ENCODE measurements at places on chromosomes 3 and 15.

GRCh38 chr15:41780266-41780665, 6.0 kb downstream of the MAPKBP1 start:
- no peak for DNase-seq

DNA sequence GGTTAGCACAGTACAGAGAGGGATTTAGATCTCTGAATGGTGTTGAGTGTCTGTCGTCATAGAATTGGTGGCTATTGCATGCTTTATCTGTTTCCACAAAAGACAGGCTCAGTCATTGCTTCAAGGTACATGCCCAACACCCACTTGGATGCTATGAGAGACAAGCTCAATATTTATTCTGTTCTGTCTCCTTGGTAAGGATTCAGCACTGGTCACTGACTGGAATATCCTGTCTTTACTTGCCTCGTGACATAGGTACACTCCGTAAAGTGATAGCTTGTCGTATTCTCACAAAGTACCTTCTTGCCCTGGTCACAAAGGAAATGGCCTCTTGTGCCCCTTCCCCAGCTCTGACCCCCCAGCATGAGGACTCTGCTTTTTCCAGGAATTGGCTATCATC, 72.8 kb upstream of the CTNNB1 start:
- no peak for DNase-seq

DNA sequence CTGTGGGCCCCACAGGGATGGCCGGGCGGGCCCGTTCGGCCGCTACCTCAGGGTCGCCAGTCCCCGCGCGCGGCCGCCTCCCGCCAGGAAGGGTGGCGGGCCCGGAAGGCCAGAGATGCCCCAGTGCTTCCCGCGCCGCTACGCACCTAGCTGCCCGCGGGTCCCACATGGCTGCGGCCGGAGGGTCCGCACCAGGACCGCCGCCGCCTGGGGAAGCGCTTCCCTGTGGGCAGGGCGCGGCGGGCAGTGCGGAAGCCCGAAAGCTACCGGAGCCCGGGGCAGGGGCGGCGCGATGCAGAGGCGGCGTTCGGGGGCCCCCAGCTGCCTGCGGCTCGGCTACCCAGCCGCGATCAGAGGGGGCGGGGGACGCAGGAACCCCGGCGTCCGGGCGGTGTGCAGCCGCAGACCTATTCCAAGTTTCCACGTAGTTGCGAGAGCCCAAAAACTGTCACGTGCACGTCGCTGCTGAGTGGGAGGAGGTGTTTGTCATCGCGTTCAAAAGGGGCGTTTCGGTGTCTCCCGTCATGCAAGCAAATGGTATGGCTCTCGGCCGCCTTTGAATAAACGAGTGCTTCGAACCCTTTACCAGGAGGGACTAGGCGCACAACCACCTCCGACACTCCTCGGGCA, at the start of gene TRANK1:
TRANK1 (minus strand) TSS at position 414 of the 630 bp plus-strand sequence; CDS start at position 169, 245 bp downstream.
- DNase-seq = no peak

DNA sequence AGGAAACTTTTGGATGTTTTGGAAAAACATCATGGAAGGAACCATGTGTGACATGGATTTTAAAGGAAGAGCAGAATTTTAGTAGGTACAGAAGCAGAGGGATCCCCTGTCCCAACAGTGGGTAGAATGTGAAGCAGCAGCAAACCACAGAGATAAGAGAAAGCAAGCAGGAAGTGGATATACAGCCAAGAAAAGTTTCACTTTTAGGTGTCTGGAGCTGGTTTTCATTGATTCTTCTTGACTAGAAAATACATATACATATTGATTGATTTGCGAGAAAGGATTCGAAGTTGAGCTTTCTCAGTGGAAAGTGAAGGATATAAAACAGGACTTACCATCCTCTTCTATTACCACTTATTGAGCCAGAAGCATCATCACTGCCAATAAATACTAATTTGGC, 133.5 kb downstream of the KCNMB2 start:
- DNase-seq = no peak

- no peak for DNase-seq
Measured at GRCh38 chr3:16658925-16659793, 53.9 kb upstream of the DAZL start.

- no peak for DNase-seq
Measured at GRCh38 chr3:23913873-23914743, 2.7 kb downstream of the NKIRAS1 start.

DNA sequence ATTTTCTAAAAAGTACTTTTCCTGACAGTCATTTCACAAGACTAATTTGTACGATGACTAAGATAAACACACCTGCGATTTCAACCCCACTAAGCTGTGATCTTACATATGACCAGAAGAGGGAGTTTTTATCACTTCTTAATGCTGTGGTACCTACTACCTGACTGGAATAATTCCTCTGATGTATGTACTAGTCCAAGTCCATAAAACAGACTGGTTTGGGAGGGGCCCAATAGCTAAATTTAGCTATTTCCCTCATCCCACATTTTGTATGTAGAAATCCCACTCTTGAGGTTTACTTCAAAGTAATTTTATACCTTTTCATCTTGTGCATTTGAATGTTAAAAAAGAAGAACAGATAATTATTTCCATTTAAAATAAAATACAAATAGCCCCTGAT, 49.7 kb upstream of the SCAANT1 start:
- DNase-seq = no peak

GRCh38 chr15:77889009-77889806, 188.3 kb downstream of the TBC1D2B start:
- DNase-seq = no peak

DNA sequence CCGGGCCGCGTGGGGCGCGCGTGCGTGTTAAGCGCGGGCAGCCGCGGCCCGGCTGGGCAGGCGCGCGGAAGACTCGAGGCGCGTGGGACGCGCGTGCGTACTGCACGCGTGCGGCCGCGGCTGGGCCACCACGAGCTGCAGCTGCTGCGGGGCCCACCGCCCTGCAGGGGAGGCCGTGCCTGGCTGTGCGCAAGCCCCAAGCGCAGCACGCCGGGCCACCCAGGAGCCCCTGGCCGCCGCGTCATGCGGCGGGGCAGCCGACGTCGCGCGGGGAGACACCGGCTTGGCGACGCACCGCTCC, 590 bp upstream of the TRIM71 start:
- DNase-seq = no peak

DNA sequence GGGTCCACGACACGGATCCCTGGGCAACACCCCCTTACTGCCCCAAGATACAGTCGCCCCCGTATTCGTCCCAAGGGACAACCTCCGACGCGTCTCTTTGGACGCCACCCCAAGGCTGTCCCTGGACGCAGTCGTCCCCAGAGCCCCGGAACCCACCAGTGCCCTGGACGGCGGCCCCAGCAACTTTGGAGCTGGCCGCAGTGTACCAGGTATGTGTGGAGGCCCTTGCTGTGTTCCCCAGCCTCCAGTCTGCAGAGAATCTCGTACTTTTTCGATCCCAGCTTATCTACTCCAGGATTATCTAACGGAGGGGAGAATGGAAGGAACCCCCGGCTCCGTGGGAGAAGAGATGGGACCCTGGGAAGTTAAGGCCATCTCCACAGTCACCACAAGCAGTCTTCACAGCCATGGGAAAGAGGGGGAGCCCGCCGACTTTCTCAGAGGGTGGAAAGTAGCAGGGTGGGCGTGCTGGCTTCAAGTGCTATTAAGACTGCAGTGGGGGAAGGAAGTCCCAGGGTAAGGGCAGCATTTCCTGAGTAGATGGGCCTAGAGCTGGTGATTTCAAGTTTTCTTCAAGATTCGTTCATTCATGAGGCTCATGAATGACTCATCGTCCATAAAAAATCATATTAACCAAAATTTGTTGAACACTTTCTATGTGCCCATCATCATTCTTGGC, 1.1 kb downstream of the MESP2 start:
- no peak for DNase-seq

GRCh38 chr3:132154619-132155018, 119.8 kb upstream of the CPNE4 start:
- no peak for DNase-seq

DNA sequence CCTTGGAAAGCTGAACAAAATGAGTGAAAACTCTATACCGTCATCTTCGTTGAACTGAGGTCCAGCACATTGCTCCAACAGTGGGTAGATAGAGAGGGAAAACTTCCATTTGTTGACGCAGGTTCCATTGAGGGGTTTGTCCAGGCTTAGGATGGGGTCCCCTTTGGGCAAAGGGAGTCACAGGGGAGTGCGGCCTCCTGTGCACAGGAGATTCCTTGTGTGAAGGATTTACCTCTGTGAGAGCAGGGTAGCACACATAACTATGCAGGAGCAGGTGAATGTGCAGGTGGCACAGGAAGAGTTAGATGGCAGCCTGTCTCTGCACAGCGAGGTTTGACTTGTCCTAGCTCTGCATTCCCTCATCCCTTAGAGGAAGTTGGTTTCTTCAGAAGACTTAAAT, 139.3 kb downstream of the SNRPN start:
- no peak for DNase-seq

DNA sequence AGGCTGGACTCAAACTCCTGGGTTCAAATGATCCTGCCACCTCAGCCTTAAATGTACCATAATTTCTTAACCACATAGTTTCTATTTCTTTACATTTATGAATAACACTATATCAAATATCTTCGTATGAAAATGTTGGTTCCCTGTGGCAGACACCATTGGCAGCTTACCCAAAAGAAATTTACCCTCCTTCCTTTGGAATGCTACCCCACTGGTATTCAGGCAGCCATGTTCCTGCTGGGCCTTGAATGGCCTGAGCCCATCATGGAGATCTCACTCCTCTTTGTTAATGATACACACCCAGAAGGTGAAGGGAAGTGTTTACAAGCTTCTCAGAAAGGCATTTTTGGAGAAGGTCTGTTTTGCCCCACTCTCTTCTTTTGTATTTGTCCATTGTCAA, 94.3 kb upstream of the RNF7 start:
- DNase-seq = no peak

DNA sequence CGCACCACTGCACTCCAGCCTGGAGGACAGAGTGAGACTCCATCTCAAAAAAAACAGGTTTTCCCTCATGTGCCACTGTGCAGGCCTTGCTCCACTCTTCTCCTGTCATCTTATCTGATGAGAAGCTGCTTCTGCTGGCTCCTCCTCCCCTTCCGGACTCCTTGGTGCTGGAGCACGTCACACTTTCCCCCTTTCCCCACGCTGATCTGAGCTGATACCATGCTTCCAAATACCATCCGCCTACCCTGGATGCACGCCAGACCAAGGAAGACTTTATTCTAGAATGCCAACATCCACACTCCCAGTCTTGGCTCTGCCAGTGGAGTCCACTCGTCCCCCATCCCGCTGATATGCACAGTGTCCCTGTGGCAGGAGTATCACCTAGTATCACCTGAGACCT, 31.3 kb downstream of the HOMER2 start:
- DNase-seq = no peak

- DNase-seq = no peak
Measured at GRCh38 chr15:73284090-73284716, 84.6 kb downstream of the HCN4 start.

DNA sequence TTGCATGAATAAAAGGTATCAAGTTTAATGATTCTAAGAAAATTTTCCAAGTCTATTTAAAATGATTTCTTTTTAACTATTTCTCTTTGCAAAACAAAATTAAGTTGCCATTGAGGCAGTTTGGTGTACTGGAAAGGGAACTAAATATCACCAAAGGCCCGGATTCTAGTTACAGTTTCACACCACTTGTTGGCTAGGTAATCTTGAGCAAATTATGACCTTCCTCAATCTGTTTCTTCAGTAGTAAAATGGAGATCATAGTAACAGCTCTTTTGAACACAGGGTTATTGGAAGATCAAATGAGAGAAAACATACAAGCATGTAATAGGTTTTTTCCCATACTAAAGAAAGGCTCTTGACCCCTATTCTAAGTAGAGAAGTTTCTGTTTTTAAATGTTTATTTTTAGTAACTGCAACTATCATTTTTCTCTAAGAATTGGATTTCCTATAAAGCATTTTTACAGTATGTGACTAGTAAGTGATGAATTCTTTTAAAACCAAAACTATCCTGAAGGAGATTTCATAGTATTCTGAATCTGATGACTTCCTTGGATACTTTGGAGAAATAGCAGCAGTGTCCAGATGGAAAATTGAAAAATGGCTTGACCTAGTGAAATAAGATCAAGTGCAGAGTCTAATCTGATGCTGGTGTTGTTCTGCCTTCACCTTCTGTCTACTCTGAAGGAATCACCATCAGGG, 15.7 kb downstream of the SCAANT1 start:
- DNase-seq = no peak

DNA sequence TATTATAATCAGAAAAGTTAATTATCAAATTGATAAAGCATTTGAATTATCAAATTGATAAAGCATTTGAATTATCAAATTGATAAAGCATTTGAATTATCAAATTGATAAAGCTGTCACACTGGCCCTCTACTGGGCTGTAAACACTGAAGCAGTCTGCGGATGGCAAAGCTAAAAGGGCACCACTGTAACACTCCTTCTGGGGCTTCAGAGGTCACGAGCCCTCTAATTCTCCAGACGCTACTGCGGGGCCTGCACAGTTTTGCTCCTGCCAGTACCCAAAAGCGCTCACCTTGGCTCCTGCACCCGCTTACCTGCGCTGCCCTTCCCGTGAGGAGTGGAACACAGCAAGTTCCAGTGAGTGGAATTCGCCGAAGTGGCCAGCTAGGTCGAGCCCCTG, 409.0 kb upstream of the KCNMB2 start:
- DNase-seq = no peak

- no peak for DNase-seq
Measured at GRCh38 chr3:191792580-191792979, 331.6 kb downstream of the PYDC2 start.

- DNase-seq = no peak
Measured at GRCh38 chr3:137297770-137298169, 340.0 kb downstream of the IL20RB start.

- no peak for DNase-seq
Measured at GRCh38 chr3:125142940-125143339, 69.6 kb downstream of the SLC12A8 start.

- DNase-seq = no peak
Measured at GRCh38 chr15:45884289-45884688, 249.5 kb downstream of the SQOR start.

GRCh38 chr15:87858651-87859050, 397.9 kb downstream of the NTRK3 start:
- no peak for DNase-seq

- DNase-seq = no peak
Measured at GRCh38 chr3:50600141-50600753, 11.3 kb downstream of the CISH start.

- no peak for DNase-seq
Measured at GRCh38 chr15:39140060-39140604, 440.7 kb upstream of the THBS1 start.

DNA sequence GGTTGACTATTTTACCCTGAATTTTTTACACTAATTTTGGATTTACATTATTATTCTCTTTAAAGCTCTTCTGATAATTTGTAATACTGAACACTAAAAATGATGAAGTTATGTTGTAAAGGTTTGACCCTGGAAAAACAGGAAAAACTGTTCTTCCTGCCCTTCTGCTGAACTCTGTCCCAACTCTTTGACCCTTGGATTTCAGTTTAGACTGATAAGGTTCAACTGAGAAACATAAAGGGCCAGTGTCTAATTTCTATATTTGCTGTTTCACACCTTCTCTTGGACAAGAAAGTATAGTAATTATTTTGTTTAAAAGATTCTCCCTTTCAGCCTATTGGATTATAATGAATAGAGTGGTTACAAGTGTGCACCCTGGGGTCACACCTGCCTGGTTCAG, 12.8 kb upstream of the TMOD3 start:
- DNase-seq = no peak

All from cortex of kidney (tissue), 1 donor.